ENCODE measurements at places on chromosomes 11 and 22. TPM values are rescaled to one million over a fixed set of nuclear protein-coding genes. Genes with fewer than 3 reads are reported as not detected.

DNA sequence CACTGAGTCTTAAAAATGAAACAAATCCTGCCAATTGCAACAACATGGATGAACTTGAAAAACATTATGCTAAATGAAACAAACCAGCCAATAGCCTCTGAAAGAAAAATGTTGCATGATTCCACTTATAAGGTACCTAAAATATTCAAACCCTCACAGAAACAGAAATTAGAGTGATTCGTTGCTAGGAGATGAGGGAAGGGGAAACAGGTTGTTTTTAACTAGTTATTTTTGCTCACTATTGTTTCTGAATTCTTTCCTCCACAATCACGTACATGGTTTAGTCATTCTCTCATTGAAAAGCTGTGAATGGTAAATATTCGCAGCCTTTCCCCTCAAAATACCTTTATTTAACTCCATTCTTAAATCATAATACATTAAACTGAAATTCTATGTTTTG, 14.0 kb upstream of the TYR start:
- no peak for DNase-seq

DNA sequence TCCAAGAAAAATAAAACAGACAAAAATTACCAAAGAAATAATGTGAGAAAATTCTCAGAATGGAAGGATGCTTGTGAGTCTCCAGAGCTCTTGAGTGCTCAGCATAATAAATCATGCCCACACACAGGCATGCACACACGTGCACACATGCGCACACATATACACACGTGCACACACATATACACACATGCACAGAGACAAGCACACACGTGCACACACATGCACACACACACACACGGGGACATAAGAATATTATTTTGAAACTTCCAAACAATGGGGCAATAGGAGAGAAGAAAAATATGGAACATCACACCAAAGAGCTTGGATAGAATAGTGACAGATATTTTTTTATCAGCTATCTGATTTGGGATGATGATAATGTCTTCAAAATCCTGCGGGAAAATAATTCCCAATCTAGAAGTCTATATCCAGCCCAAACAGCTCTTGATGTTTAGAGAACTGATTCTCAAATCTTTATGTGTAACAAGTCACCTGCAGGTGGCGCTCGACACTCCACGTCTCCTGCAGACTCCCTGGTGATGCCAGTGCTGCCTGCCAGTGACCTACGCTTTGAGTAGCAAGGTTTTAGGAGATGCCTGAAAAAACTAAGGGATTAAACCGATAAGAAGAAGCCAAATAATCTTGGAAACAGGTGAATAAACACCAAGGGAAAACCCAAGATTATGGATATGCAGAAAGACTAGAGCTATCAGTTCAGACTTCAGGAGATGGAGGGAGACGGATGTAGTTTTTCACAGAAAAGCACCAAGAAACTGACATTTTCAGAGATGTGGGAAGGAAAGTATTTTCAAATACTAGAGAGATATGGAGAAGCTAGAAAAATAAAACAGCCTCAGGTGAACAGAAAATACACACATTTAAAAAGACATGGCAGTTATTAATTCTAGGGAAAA, 743.6 kb downstream of the ETS1 start:
- peak; percentile 55 for DNase-seq

Gene ZP1
- total RNA-seq: not detected

- no peak for DNase-seq
These were observed 84.9 kb downstream of the ATXN10 start for GRCh38 chr22:45756558-45756957.

Gene OR2AT4
- not detected for total RNA-seq

Gene MUC2
- total RNA-seq: not detected

Gene MUC6
- not detected for total RNA-seq

All from H7 (cell line).